Lung (tissue), 17 donors: ENCODE measurements at places on chromosomes 2 and 18. TPM values are rescaled to one million over a fixed set of nuclear protein-coding genes. Genes with fewer than 3 reads are reported as not detected.

DNA sequence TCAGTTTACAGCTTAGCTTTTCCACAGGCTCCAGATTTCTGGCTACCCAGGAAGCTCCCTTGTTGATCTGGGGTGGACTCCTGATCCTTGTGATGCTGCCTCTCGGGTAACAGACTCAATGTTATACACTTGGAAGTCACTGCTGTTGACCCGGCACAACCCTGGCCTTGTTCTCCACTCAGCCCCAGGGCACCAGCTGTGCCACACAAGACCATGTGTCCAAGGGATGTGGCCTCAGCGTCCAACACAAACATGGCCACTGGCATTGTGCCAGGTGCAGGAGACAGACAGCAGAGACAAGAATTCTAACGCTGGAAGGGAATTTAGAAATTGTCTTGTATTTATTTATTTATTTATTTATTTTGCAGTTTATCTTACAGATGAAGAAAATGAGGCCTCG is 39.0 kb upstream of the PPP4R1 start:
- DNase-seq, result peak; percentile 22

DNA sequence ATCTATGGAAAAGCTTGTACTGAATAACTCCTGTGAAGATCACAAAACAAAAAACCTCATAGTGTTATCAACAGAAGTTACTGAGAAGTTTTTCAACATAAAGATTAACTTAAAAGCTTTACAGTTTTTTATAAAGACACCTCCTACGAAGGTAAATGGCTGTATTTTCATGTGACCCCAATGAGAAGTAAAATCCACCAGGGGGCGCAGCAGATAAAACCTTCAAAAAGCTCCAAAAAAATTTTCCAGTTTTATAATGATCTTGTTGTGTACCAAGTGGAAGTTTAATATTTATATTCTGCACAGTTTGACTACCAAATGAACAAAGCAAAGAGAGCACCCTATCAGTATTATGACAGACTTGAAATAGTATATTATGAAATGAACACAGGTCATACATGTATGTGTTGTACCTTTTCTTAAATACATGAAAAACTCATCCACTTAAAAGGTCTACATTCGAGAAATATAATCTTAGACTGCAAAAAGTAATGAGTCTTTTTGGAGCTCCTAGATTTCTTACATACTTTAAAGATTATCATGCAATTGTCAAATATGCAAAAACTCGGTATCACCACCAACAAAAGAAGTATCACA is 38.5 kb downstream of the PNO1 start:
- peak; percentile 22 for DNase-seq

DNA sequence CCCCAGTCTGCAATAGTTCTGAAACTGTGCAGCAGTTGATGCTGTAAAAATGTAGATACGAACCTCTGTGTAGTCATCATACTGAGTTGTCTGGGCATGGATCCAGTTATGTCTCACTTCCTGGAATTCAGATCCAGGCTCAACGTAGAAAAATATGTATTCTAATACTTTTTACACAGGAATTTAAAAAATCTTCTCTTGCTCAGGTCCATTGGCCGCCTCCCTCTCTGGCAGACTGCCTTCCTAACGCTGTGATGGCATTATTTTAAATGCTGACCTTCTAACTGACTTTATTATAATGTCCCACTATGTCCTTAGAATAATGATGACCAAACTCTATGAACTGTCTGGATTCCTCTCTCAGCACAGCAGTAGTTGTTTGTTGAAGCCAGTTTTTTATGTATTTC is 119.6 kb downstream of the FEZ2 start:
- DNase-seq, result peak; percentile 84

DNA sequence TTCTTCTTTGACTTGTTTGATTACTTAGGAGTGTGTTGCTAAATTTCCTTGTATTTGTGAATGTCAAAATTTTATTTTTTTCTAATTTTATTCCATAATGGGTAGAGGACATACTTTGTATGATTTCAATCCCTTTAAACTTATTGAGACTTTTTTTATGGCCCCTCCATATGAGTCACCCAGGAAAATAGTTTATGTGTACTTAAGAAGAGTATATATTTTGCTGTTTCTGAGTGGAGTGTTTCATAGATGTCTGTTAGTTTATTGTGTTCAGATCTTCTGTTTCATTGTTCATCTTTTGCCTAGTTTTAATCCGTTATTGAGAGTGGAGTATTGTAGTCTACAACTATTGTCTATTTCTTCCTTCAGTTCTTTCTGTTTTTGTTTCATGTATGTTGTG is 81.9 kb downstream of the EPB41L5 start:
- no peak for DNase-seq

DNA sequence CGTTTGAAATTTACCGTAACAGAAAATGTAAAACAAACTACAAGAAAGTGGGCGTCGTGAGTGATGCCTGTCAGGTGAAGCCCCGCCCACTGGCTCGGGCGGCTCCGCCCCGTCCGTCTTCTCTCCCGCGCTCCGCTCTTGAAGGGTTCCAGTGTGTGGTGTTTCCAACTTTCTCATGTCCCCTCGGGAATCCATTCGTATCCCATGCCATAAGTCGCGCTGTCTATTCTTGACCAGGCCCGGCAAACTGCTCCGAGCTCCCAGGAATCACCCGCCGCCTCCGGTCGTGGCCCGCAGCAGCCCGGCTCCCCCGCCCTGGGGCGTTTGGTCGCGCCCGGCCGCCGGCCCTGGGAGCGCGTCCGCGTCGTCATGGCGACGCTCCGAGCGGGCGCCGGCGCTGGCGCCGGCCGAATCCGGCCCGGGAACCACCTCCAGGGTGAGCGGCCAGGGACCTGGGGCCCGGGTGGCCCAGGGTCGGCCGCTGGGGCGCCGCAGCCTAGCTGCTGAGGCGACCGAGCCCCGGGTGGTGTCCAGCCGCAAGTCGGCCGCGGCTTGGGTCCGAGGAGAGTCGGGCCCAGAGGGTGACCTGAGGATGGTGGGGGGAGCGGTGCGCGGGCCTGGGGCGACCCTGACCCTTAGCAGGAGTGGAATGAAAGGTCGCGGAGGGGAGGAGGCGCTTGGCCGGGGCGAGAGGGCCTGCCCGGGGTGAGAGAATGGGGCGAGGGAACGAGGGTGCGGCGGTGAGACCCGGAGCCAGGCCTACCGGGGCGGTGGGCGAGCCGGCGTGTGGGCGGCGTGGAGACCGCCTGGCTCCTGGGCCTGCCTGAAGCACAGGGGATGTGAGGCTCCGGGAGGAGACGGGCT is at the start of gene CFAP221:
TSS of gene CFAP221 (plus strand) at position 375 of the 864 bp plus-strand sequence. CDS start 1,683 bp downstream, outside the sequence.
- DNase-seq, result peak; percentile 76

DNA sequence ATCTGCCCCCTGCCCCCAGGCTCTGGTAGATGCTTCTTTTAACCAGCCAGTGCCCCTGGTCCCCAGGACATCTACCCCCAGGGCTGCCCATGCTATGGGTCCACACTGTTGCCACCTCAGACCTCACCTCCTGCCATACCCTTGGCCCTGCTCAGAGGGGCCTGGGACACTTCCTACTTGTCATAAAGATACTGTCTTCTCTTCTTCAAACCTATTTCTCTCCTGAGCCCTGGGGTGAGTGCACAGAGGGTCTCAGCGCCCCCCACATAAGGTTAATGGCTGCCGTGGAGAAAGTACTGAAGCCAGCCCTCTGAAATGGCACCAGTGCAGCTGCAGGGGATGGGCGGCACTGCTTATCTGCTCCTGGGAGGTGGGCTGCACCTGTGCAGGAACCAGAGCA is 77.6 kb upstream of the MGAT4A start:
- no peak for DNase-seq

The ANKRD30B gene
- not detected for polyA plus RNA-seq

The SLC5A7 gene
- polyA plus RNA-seq, result 0.06 TPM

The SEPTIN2 gene
- polyA plus RNA-seq, result 178 TPM
